ENCODE measurements at places on chromosomes 5 and 9.
A peak's percentile ranks its signal among the peaks of the same experiment; 100 is the strongest.

DNA sequence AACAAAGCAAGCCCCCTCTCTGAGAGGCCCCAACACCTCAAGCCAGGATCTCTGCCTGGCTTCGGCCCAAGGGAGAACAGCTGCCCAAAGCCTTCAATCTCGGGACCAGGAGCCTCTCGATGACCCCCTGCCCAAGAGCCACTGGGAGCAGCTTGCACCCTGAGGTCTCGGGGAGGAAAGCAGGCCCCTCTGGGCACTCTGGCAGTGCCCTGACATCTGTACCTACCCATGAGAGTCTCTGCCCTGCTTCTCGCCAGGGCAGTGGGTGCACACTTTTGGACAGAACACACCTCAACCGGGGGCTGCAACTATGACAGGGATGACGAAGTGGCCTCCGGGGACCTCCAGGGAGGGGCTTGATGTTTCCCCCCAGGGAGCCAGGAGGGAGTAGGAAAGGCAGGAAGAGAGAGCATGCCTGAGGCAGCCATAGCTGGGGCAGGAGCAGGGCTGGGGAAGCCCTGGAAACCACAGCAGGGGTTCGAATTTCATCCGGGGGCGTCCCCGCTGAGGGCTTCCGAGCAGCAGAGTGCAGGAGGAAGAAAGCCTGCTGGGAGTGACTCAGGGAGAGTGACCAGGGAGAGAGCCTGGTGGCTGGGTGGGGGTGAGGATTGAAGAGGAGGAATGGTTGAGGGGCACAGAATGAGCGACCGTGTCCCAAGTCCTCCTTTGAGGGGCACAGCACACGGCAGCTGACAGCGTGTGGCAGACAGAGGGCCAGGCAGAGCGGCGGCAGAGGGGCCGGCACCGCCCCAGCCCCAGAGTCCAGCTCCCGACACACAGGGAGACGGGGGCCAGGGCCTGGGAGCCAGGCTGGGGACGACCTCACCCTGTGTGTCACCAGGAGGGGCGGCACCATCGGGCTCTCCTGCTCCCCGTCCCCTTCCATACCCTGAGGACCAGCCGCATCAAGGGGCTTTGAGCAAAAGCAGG is 1.8 kb downstream of the LPCAT1 start:
- DNase-seq: peak; percentile 64

DNA sequence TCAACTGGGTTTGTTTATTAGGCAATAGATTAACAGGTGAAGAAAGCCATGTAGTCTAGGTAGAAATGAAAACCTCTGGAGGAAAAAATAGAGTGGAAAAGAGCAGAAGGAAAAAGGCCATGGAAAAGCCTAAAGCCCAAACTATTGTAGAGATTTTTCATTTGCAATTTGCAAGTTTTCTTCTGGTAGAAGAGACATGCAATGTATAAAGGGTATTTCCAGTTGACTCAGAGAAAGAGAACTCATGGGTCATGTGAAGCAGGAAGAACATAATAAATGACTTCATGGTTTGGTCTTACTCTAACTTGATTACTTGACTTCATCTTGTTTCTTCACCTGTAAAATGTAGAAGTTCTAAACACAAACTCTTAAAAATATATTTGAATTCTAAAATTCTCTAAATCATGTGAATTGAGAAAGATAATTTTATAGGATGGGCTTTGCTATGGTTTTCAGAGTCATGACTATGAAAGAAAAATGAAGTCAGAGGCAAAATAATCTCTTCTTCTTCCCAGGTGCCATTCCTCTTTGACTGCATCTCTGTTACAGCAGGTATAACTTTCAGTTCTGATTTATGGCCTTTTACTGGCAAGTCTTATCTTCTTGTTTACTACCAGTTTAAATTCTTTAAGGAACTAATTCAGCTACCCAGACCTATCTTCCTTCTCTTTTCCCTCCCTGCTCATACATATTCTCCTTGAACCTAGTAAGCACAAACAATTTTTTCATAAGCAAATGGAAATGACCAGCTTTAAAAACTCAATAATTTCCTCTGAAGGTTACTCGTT is 47.7 kb upstream of the TMC1 start:
- DNase-seq: no peak

DNA sequence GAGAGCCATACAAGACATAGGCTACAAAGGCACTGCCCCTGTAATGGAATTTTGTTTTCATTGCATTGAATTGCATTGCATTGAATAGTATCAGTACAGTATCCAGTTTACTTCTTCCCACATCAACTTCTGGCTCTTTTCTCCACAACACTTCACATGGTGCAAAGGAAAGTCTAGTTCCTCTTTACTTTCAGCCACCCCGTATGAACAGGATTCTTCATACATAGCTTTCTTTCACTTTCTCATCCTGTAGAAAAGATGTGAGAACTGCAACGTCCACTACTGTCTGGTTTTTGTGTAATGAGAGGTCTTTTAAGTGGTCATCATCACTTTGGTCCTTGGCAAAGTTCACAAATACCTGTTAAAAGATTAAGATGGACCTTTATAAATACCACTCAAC is 20.2 kb downstream of the NIPSNAP3B start:
- no peak for DNase-seq

GRCh38 chr5:142360607-142361120 is 35.8 kb upstream of the SPRY4 start:
- DNase-seq: peak; percentile 22

GRCh38 chr5:7606840-7607465 is 211.0 kb downstream of the ADCY2 start:
- no peak for DNase-seq

DNA sequence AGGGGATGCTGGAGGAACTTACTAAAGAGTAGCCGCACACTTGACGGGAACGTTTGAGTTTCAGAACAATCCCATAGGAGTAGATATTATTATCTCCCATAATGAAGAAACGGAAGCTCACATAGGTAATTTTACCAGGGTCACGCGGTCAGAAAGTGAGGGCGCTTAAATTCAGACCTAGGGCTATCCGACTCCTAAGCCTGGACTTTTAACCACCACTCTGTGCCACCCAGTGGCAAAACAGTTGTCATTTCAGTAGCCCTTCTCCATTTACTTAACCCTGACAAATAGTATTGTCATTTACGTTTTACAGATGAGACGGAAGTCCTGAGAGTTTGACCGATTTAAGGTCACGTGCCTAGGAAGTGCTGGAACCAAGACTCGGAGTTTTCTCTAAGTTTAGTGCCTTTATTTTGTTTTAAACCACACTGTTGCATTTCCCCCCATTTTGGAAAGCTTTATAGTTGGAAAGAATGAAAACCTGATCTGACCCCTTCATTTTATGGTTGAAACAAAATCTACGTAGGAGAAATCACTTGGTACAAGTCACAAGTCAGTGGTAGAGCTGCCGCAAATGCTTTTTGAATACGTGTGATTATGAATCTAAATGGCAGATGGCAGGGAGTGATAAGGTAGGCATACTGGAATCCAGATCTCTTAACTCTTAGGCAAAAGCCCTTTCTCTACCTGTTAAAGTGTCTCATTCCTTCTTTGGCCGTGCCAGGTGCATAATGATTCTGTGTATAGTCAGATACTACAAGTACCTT is 650 bp downstream of the MRRF start:
- DNase-seq: peak; percentile 4

- no peak for DNase-seq
Observed at GRCh38 chr5:31062902-31063580, 130.4 kb upstream of the CDH6 start.

DNA sequence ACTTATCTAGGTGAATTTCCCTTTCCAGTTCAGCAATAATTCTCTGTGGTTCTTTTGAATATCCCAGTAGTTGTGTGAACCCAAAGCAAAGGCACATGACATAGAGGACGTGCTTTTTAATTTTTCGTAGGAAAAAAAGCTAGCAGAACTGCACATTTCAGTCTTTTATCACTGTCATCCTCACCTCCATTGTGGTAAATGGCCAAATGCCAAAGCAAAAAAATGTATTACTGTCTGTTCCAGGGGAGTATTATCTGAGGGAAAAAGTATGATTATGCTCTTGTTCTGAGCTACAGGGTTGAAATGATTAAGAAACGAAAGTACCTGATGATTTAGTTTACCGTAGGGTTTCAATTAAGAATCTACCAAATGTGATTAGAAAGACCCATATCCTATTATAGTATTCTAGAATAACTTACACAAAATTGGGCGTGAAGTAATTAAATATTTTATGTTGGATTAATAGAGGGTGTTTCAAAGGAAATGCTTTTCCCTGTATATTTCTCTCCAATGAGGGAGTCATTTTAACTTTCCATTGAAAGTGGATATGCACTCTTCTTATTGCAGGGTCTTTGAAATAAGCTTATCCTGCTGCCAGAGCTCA is 62.7 kb downstream of the CAVIN4 start:
- no peak for DNase-seq

GRCh38 chr9:123868002-123868401 is 61.9 kb downstream of the DENND1A start:
- no peak for DNase-seq

- no peak for DNase-seq
Observed at GRCh38 chr9:123940721-123941523, 11.0 kb upstream of the DENND1A start.

DNA sequence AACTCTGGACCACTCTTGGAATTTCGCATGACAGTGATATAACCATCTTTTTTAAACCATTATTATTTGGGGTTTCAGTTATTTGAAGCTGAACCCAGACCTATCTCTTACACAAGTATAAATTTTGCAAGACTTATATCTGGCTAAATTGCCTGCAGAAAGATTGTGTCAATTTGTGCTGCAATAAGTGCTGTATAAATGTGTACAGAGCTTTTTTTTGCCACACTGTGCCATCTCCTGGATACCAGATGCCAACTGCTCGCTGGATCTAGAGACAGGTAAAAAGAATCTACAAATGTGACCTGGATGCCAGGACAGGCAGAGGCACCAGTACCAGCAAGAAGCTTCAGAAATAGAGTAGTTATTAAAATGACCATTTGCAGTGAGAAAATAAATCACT is 25.9 kb upstream of the TTC39B start:
- DNase-seq: no peak

DNA sequence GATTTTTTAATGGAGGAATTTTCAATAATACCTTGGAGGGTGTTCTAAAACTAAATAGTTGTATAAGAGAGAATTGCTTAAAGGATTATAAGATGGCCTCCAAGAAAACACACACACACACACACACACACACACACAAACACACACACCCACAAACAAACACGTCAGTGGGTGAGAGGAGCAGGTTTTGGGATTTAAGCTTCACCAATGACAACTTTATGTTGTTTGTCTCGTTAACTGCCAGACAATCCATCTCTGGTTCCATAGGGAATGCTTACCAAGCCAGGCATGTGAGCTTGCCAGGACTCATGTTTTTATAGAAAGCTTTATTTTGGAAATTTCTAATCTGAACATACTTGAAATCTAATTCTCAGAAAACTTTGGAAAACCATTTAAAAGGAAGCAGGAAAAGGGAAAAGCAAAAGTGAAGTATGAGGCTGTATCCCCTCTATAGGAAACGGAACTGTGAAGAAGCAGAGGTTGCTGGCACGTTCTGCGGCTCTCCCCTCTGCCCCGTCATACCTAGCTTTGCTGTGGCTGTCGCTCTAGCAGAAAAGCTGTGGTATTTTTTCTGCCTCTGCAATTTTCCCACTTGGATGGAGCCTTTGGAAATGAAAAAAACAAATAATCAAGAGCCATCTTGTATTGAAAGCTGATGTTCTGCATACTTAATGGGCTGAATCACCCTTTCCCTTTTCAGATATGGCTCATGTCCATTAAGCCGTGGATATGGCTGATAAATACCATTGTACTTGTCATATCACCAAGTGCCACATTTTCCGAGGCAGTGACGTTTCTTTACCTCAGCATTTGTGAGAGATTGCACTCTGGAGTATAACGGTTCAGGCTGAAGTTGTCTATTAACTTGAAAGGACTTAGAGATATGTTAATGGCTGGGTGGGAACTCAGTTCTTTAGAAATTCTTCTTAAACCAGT is 112.7 kb downstream of the NTRK2 start:
- no peak for DNase-seq

DNA sequence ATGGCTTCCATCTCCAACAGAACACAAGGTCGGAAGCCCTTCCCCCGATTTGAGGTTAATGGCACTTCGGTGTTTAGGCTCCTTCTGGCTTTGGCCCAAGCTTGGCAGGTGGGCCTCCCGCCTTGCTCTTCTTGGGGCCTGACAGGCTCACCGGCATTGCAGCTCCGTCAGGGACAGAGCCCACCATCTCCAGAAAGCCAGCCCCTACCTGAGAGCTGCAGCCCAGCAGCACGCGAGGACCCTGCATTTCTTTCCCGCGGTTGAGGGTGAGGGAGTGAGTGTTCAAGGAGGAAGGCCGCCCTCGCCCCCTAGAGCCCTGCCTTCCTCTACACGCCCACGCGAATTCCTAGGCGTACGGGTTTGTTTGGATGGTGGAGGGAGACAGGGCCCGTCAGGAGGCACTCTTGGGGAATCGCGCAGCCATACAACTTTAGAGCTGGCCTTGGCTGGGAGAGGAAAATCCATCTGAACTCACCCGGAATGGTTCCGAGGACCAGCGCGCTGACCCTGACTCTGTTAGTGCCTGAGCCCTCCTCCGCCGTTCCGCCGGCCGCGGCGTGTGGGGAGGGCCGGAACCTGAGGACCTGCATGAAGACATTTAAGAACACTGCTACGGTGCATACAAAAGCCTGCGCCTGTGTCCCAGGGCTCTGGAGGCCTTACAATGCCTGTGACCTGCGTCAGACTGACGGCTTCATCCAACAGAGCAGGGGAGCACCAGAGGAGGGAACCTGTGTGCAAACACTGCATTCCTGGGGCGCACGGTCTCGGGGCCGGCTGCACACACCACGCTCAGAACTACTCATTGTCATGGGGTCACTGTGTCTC is 73.8 kb downstream of the MRPL36 start:
- peak; percentile 17 for DNase-seq

- DNase-seq: no peak
Observed at GRCh38 chr9:26391036-26391435, 501.6 kb downstream of the CAAP1 start.

- no peak for DNase-seq
Observed at GRCh38 chr9:130854092-130854491, 19.0 kb downstream of the ABL1 start.

DNA sequence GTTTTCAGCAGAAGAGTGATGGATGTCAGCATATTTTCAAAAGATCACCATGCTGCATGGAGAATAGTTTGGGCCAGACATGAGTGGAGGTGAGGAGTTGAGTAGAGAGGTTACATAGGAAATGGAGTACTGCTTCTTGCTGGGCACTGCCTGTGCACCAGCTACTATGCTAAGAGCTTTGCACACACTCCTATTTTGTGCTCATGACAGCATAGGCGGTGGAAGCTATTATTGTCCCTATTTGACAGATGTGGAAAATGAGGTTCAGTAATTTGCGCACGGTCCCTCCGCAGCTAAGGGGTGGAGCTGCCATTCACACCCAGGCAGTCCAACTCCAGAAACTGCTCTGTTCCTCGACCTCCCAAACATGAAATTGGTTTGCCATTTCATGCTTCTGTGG is 67.8 kb downstream of the ENTREP1 start:
- no peak for DNase-seq

DNA sequence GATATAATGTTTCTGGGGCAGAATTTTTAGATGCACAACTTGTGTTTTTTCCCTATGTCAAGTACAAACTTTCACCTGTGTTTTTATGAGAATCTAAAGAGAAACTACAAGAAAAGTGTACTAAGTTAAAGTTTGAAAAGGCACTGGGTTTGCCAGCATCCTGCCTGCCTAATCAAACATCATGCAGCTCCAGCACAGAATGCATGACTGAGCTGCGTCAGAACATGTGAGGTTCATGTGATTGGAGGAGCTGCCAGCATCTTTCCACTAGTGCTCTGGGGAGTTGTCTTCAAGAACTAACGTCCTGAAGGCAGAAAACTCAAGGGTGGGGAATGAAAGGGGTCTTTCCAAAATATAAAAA is 46.1 kb upstream of the RIC1 start:
- no peak for DNase-seq

- DNase-seq: no peak
Observed at GRCh38 chr9:131418143-131419025, 24.5 kb downstream of the PRRC2B start.
